ENCODE measurements at places on chromosomes 5 and 9. TPM values are rescaled to one million over a fixed set of nuclear protein-coding genes. Genes with fewer than 3 reads are reported as not detected.

Gene HRH2
- 0.33 TPM for total RNA-seq

Gene EGFLAM
- 14.8 TPM for total RNA-seq

Gene ENTREP1
- 0.13 TPM for total RNA-seq

Gene CDX1
- not detected for total RNA-seq

Gene CCL28
- total RNA-seq = 5.8 TPM

Gene PIGO
- 58.7 TPM for total RNA-seq

Gene SLC6A19
- 0.23 TPM for total RNA-seq
